Omental fat pad (tissue), 4 donors: ENCODE measurements at places on chromosomes 7 and 10. TPM values are rescaled to one million over a fixed set of nuclear protein-coding genes. Genes with fewer than 3 reads are reported as not detected.

Gene SLC39A12
- total RNA-seq = 0.56 TPM

Gene MPP7
- total RNA-seq = 4.4 TPM

Gene SLC18A3
- not detected for total RNA-seq

Gene SFXN4
- 30.1 TPM for total RNA-seq

Gene C10orf105
- total RNA-seq = 0.56 TPM

Gene IL2RA
- total RNA-seq = 25.0 TPM

Gene ADAM22
- total RNA-seq = 7.3 TPM

DNA sequence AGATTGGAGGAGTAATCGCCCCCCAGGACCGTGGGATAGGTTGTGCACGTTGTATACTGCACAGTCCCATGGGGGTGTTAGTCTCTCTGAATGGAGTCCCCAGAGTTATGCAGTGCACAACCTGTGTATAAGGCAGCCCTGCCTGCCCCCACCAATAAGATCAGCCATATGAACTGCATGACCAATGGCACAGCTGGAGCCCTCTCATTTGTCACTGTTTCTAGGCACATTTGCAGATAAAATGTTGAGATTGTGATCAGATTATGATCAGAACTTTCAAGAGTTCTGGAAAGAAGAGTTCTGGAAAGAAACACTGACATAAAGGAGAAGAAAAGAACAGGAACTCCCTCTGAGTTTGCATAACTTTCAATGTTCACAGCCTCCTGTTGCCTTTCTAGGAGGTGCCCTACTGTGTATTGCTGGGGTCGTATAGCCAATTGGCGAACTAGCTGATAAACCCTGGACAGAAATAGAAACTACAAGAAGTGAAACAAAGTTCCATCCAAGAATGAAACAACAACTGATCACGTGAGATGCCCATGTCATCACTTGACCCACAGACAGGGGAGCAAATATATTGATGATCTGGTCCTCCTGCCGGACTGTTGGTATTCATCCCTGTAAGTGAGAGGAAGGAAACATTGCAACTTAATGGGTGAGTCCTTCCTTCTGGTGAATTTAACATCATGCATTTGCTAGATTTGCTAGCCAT is 49.6 kb upstream of the TOMM7 start:
- DNase-seq = no peak

GRCh38 chr7:240887-241421 is 48.6 kb downstream of the FAM20C start:
- DNase-seq = no peak

- no peak for DNase-seq
These were observed 74.6 kb downstream of the XRCC2 start for GRCh38 chr7:152601305-152601798.

GRCh38 chr7:138974103-138974502 is 7.1 kb downstream of the KIAA1549 start:
- DNase-seq = no peak

DNA sequence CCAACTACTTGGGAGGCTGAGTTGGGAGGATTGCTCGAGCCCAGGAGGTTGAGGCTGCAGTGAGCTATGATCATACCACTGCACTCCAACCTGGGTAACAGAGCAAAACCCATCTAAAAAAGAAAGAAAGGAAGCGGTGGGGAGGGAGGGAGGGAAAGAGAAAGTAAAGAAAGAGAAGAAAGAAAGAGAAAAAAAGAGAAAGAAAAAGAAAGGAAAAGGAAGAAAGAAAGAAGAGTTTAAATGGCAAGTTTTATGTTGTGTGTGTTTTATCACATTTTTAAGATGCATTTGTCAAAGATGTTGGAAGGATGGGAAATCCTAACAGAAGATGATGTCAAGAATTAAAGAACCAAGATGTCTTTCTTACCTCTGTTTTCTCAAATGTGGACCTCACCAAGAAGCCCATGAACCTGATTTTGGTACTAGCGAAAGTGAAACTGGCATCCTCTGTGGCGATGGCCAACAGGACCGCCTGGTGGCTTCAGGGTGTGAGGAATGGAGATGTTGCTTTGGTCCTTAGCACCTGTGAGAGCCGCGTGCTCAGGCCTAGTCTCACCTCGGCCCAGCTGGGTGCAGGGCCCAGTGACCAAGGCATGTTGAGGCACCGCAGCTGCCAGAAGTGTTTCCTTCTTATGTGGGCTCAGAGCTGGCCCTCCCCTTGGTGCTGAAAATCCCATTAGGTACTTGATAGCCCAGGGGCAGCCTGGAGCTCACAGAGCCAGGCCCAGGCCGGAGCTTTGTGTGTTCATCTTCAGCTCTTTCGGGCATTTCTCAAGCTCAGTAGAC is 9.8 kb downstream of the UCMA start:
- DNase-seq = no peak

GRCh38 chr10:84933402-84933801 is 605.0 kb downstream of the CCSER2 start:
- no peak for DNase-seq

GRCh38 chr7:47730142-47730541 is 148.2 kb upstream of the TNS3 start:
- no peak for DNase-seq

GRCh38 chr10:51972733-51973346 is 273.4 kb upstream of the CSTF2T start:
- no peak for DNase-seq

DNA sequence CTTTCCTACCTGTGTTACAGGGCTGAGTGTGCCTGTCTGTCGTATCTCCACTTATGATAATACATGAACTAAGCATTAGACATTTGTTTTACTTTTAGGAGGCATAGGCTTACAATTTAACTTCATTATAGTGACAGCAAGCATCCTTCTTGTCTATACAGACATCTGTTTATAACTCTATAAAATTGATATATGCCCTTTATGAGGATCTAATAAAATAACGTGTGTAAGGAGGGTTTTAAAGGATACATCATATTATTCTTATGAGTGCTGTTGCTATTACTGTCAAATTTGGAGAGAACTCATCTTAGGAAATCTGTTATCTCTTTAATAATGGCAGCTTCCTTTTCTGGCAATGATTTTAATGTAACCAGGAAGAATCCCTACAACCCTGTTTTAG is 21.9 kb downstream of the THNSL1 start:
- no peak for DNase-seq

DNA sequence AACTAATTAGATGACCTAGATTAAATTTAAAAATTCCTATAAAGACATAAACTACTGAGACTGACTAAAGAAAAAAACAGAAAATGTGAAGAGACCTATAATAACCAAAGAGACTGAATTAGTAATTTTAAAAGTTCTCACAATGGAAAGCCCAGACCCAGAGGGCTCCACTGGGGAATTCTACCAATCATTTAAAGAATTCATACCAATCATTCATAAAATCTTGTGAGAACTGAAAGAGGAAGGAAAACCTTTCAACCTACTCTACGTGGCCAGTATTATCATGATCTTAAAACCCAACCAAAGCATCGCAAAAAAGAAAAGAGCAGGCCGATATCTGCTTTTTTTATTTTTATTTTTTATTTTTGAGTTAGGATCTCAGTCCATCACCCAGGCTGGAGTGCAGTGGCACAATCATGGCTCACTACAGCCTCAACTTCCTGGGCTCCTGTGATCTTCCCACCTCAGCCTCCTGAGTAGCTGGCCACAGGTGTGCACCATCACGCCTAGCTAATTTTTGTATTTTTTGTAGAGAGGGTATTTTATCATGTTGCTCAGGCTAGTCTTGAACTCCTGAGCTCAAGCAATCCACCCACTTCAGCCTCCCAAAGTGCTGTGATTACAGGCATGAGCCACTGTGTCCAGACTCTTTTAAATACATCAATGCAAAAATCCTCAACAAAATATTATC is 48.6 kb downstream of the DGKI start:
- DNase-seq = no peak

GRCh38 chr10:70738761-70739121 is 46.4 kb downstream of the TBATA start:
- no peak for DNase-seq

DNA sequence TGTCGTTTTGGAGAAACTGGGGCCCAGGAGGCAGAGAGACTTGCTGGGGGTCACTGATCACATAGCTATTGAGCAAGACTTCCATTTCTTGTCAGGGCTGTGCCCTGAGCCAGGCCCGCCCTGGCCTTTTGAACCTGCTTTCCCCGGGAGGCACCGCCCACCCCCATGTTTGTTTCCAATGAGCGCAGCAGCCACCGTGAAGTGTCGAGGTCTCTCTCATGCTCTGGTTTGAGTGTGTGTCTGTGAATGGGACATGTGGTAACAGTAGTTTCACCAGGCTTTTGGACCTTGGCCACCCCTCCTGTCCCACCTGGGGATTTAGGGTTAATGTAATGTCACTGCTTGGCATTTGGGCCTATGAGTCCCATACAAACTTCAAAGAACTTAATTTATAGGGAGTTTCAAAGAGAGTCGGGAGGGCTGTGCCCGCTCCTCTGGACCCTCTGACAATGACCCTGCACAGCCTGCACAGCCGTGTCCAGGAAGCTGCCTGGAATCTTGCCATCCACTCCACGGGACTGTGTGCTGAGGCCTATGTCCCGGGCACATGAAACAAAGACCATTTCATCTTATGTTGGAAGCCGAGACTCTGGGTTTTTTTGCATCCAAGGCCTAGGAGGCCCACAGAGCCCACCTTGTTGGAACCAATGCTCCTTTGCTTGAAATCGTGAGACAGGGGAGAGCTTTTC is 6.3 kb downstream of the PRF1 start:
- DNase-seq = no peak

DNA sequence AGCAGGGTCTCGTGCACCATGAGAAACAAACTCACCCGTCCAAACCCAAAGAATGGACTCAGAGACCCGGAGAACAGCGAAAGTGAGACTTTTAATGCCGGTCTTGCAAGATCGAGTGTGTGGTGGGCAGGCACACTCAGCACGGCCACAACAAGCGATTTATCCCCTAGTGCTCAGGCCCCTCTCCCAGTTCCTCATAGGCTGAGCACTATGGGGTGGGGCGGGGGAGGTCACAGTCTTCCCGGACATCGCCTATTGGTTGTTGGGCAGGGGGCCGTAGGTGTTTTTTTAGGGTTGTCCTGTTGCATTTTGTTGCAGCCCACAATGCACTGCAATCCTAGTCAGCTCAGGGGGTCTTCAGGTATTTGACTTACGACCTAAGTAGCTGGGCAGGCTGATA is 608.3 kb upstream of the FOXK1 start:
- DNase-seq = no peak

- no peak for DNase-seq
These were observed 26.5 kb upstream of the CHST15 start for GRCh38 chr10:124119946-124120345.

GRCh38 chr10:30282221-30282620 is 66.9 kb downstream of the MTPAP start:
- no peak for DNase-seq

DNA sequence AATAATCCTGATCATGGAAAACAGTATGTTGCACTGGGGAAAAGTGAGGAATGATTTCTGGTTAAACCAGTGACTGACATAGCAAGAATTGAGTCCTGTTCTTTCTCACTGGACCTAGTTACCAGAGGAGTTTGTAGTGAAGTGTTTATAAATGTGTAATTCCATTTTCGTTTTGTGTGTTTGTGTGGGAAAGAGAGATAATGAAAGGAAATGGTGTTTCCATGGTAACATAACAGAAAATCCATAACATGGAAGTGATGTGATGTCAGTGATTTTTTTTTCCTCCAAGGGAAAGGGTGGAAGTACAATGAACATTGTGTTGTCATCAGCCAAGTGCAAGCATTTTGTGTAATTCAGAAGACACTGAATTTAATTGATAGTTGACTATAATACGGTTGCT is 283.9 kb downstream of the PLXDC2 start:
- DNase-seq = no peak

DNA sequence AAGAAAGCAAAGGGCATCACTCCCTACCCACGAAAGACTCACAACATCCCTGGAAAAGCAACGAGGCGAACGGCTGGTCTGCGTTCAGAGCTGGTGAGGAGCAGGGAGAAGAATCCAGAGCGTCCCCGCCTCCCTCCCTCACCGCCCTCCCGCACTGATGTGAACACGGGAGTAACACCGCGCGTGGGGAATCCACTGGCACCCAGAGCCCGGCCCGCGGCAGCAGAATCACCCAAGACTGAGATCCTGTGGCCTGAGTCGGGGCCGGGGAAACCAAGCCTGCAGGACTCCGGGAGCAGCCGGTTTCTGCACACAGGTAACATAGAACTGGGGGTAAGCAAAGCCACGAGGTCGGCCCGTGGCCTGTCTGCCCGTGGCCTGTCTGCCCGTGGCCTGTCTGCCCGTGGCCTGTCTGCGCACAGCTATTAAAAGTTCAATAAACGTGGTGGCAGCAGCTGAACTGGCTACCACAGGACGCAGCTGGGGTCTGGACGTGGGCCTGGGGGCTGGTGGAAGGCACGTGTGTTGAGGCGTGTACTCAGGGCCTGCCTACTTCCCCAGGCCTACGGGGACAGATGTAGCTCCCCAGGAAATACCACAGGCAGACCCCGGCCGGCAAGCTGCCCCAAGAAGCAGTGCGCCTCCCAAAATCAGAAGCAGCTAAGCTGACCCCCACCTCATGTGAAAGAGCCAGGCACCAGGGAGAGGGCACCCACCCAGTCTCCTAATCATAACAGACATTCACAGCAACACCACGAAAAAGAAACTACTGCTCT is 23.0 kb downstream of the DIP2C start:
- DNase-seq = no peak
